ENCODE measurements at places on chromosomes 4 and X. TPM values are rescaled to one million over a fixed set of nuclear protein-coding genes. Genes with fewer than 3 reads are reported as not detected.

Gene ZNF275
- 11.9 TPM for total RNA-seq

DNA sequence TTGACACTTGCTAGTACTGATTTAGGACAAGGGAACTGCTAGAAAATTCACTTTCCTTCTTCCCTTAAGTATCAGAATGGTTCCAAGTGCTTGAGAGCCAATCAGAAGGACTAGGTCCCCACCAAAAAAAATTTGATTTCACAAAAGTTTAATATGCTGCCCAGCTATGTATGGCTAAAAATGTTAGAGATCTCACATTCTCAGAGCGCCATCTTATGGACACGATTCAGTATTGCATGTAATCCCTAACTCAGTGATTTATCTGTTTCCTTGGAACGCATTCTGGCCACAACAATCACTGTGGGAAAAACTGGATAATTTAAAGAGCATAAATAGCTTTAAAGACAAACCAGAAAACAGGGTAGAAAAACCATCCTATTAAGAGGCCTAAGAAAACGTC, 255.1 kb upstream of the GPC4 start:
- no peak for DNase-seq

DNA sequence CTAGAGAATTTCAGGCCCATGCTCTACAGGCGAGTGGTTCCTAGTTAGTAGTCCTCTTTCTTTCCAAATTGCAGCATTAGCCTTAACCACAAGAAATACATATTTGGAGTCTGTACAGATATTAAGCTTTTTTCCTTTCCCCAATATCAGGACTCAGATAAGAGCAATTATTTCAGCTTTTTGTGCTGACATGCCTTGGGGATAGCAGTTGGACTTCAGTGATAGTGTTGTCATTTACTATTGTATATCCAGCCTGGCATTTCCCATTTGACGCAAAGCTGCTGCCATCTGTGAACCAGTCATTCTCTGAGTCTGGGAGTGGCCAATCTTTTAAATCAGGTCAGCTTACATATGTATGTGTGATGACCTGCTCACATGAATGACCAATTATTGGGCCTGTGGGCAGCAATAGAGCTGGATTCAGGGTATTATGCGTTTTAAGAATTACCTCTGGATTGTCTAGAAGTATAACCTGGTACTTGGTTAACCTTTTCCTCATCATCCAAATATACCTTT, 6.8 kb upstream of the CEP135 start:
- no peak for DNase-seq

DNA sequence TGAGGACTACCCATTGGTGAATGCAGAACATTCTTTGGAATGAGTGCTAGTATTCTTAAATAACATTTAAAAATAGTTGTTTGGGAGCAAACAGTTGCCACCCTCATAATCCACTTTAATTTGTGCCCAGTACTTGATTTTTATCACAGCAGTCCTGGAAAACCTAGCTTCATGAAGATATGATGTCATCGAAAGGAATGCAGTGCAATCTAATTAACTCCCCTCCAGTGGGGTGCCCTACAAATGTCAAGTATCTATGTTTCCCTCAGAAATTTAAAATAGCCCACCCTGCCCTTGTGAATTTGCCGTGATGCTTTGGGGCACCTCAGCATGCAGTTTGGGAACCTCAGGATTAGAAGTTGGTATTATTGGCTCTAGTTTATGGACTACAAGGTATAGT, 5.4 kb downstream of the RAB9A start:
- DNase-seq = no peak

Gene PLK4
- 24.7 TPM for total RNA-seq

Gene PAGE1
- total RNA-seq = not detected

DNA sequence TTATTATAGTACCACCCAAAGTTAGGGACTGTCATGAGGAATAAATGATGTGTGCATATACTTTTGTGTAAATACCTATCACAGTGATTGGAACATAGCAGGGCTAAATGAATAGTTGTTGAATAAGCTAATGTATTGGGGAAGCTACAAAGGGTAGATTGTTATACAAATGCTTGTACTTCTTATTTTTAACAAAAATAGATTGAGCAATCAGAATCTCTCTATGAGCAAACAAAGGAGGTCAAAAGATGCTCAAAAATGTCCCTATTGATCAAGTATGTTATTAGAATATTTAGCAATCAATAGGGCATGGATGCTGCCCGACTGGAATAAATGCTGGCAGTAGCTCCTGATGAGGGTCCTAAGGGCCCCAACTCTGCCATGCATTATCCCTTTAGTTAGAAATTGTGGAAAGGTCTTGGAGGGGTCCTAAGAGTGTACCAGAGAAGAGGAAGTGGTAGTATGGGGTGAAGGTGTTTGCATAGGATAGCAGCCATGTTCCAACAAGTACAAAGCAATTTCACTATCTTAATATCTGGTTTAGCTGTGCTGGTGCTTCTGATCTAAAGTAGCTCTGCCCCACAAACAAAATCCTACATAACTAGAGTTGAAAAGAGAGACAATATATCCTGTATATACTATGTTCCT, 33.1 kb upstream of the TAPT1 start:
- DNase-seq = no peak

GRCh38 chrX:147191361-147191760, 376.8 kb upstream of the CXorf51A start:
- no peak for DNase-seq

- DNase-seq = no peak
Measured at GRCh38 chr4:28358606-28359005, 1498.0 kb downstream of the STIM2 start.

Measured in progenitor cell of endocrine pancreas (in vitro differentiated cells).